Natural killer cell treated with Interleukin-12 subunit alpha and Interleukin-12 subunit beta and Interleukin-15 and Interleukin-18, amount 100 ng/mL, for 72 hours (primary cell): ENCODE measurements at places on chromosomes 6 and 20. TPM values are rescaled to one million over a fixed set of nuclear protein-coding genes. Genes with fewer than 3 reads are reported as not detected.

DNA sequence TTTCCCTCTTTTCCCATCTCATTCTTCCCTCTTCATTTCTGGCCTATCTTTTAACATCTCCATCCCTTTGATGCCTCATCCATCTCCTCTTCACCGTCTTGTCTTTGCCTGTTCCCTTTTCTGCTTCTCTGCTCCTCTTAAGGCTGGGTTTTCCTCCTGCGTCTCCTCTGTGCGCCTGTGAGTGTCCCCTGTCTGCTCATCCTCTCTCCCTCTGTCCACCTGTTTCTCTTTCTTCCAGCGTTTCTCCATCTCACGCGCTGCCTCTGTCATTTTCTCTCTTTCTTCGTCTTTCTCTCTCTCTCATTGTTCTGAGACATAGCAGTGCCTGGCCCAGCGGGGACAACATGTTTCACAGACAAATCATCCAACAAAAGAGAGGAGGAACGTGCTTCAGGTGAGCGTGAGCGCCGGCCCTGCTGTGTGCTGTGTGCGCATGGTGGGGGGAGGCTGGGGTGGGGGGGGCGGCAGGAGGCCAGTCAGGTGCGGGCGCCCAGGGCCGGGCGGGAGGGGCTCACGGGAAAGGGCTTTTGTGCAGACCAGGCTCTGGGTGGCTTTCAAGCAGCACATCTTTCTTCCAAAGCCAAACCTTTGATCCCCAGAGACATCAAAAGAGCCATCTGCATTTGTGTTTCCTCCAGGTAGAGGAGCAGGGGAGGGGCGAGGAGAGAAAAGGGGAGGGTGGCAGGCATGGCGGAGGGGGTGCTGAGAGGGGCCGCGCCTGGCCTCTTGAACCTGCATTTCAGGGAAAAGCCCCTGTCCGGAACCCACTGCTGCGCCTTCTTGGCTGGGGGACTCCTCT lies 121.3 kb downstream of the VEGFA start:
- DNase-seq, result no peak

GRCh38 chr20:53129563-53129962 lies 157.4 kb downstream of the TSHZ2 start:
- DNase-seq, result no peak

Gene COL9A1
- total RNA-seq, result not detected

Gene PHACTR3
- total RNA-seq, result not detected

DNA sequence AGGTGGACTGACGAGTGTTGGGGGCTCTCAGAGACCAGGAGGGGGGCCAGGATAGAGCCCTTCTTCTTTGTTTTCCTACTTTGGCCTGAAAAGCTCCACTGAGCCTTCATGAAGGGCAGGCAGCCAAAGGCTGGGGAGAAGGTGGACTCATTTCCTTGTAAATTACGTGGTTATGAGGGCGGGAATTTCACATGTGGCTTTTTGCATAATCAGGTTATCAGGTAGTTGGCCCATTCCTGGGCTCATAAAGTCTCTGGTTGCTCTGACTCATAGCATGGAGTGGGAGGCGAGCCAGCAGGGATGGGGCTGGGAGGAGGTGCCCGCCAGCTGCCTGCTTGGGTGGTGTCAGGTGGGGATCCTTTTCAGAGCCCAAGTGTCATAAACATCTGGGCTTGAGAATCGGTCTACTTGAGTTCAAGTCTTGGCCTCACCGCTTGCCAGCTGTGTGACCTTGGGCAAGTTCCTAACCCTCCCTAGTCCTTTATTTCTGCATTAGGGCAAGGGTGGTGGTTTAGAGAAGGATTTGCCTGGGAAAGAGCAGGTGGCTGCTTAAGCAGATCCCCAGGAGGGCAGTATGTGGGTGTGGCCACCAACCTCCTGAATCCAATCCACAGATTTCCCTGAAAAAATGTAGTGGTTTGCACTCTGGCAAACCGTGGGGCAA lies 26.5 kb upstream of the RNF24 start:
- no peak for DNase-seq

- DNase-seq, result peak; percentile 74
Measured at GRCh38 chr20:36202891-36203338, 33.4 kb upstream of the AAR2 start.

DNA sequence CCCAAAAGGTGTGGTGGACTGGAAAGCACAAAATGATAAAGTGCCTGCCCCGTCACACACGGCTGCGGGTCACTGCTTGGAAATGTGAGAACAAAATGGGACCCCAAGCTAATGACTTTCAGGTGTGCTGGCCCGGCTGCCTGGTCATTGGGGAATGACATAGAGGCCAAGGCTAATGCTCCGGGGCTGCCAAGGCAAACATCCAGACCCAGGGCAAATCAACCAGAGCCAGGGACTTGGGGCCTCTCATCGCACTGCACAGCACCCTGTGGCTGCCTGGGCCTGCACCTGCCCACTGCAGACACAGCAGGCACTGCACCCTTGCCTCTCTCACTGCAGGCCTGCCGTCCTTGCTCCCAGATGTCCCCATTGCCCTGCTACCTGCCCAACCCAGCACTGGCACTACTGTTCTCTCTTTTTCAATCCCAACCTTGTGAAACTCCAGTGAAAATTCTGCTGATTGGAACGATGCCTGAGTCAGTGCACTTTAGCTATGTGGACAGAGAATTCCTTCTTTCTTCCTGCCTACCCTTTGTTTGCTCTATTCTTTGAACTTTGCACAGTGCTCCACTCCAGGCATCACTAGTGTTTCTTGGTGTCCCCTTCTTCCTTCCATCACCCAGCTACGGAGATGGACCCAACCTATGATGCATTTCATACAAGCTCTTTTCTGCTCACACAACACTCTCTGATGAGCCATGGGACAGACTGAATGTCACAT lies 849.5 kb downstream of the MAFB start:
- DNase-seq, result no peak

Gene AURKA
- 45.1 TPM for total RNA-seq

GRCh38 chr6:126188279-126188909 lies 151.5 kb upstream of the CENPW start:
- DNase-seq, result no peak

Gene GGTLC1
- total RNA-seq, result not detected

Gene MEP1A
- total RNA-seq, result not detected

DNA sequence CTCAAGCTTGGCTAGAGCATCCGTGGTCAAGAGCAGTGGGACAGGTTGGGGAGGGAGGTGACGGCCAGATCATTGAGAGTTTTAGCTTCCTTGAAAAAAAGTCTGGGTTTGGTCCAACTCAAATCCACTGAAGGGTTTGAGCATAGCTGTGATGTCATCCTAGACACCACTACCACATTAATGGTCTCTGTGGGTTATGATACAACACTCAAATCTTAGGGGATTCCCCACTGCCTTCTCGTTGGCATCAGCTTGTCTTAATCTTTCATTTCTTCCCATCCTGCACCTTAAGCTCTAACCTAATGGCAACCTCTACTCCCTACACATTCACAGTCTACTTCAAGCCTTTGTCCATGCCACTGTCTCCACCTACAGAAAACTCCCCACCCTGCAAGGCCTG lies 77.3 kb downstream of the BMP6 start:
- no peak for DNase-seq

Gene SLC22A7
- not detected for total RNA-seq
